ENCODE measurements at places on chromosomes 6 and 20.
A peak's percentile ranks its signal among the peaks of the same experiment; 100 is the strongest.

GRCh38 chr6:155389130-155389529, 66.5 kb downstream of the NOX3 start:
- DNase-seq: no peak

GRCh38 chr20:14992153-14992552, 654.7 kb upstream of the FLRT3 start:
- DNase-seq: peak; percentile 95

- DNase-seq: peak; percentile 6
Observed at GRCh38 chr6:147507162-147508041, 1.1 kb upstream of the SAMD5 start.

GRCh38 chr20:13856354-13856753, 71.5 kb downstream of the NDUFAF5 start:
- peak; percentile 12 for DNase-seq

GRCh38 chr6:134431421-134431859, 113.5 kb upstream of the SGK1 start:
- DNase-seq: peak; percentile 91

DNA sequence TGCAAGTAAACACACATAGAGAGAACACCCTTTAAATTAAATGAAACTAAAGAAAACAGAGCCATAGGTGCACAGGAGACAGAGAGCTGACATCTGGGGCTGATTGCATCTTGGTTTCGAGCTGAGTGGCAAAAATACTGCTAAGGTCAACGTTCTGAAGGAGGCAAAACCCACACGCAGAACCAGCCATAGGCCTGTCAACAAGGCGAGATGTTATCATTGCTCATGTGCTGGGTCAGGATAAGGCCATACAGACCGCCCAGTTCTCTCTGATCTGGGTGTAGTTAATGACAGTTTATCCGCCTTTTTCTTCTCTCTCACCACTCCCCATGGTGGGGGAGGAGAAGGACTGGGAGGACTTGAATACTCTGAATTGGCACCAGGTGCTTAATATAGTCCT, 4.5 kb upstream of the FAM110A start:
- DNase-seq: no peak

GRCh38 chr6:166715065-166715464, 88.0 kb upstream of the RPS6KA2 start:
- no peak for DNase-seq

DNA sequence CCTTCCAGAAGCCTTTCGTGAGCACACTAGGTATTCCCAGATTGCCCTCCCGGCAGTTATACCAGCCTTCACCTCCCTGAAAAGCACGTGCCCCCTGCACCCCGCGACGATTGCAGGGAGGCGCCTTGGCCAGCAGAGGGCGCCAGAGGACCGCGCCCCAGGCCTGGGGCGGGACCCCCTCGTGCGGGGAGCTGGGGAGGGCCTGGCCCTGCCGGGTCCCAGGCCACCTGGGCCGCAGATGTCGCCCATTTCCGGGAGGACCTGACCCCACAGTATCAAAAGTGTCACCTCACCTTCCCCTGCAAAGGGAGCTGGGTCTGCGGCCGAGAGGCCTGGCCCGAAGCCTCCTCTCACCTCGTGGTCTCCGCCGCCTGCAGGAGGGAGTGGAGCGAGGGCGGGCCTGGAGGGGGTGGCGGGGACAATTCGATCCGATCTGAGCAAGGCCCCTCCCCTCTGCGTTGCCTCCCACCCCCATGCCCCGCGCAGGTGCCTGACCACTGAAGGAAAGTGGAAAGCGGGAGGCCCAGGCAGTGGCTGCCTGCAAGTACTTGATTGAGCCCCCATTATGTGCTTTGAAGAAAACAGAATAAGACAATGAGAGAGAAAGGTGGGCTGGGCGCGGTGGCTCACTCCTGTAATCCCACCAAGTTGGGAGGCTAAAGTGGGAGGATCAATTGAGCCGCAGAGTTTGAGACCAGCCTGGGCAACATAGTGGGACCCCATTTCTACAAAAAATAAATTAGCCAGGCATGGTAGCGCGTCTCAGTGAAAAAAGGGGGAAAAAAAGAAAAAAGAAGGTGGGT, 3.5 kb upstream of the SNAI1 start:
- no peak for DNase-seq

DNA sequence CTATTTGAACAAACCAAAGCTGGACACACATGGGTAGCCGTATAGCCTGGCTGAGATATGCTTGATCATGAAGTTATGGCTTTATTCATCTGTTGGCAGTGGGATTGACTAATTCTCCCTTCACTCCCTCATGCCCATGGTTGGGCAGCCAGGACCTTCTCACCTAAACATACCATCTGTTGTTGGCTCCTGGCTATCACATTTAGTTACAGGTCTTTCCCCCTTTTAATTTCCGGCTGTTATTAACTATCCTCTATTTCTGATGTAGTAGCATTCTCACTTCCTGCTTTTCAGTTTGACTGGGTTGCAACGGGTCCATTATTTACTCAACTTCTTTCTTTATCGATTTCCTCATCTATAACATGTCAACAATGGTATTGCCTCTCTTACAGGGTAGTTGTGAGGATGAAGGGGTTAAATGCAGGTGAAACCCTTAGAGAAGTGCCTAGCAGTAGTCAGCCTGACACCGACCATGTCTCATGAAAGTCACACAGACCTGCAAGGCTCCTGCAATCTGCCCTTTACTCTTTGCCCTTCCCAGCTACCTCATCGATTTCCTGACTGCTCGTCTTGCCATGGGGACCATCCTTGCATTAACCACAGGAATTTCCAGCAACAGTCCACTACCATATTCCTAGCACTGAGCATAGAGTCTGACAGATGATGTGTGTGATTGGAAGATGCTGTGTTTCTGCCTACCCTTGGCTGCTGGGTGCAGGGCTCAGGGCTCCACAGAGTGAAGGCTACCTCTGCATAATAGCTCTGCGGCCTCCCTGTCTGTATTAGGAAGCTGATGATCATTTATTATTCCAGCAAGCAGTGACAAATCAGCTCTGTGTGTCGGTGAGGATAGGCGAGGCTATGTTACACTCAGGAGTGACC, 42.2 kb downstream of the PPP1R14C start:
- DNase-seq: no peak

- DNase-seq: peak; percentile 73
Observed at GRCh38 chr6:99026135-99026534, 78.4 kb upstream of the FBXL4 start.

GRCh38 chr6:80742481-80742880, 636.0 kb downstream of the BCKDHB start:
- DNase-seq: peak; percentile 32

- DNase-seq: no peak
Observed at GRCh38 chr20:39736434-39737327, 774.5 kb downstream of the DHX35 start.
